Renal cortex interstitium (tissue), 15 donors: ENCODE measurements at places on chromosomes 1 and 21. TPM values are rescaled to one million over a fixed set of nuclear protein-coding genes. Genes with fewer than 3 reads are reported as not detected.

Gene LRRC8D
- polyA plus RNA-seq, result 34.8 TPM

- no peak for DNase-seq
Measured at GRCh38 chr1:225629483-225629882, 23.4 kb downstream of the ENAH start.

GRCh38 chr1:33365560-33365997 is 44.7 kb upstream of the A3GALT2 start:
- no peak for DNase-seq

- DNase-seq, result no peak
Measured at GRCh38 chr1:188958461-188959115, 1519.1 kb downstream of the BRINP3 start.

GRCh38 chr1:27778056-27778455 is 5.0 kb downstream of the STX12 start:
- no peak for DNase-seq

- DNase-seq, result no peak
Measured at GRCh38 chr1:216812966-216813365, 89.7 kb upstream of the ESRRG start.

DNA sequence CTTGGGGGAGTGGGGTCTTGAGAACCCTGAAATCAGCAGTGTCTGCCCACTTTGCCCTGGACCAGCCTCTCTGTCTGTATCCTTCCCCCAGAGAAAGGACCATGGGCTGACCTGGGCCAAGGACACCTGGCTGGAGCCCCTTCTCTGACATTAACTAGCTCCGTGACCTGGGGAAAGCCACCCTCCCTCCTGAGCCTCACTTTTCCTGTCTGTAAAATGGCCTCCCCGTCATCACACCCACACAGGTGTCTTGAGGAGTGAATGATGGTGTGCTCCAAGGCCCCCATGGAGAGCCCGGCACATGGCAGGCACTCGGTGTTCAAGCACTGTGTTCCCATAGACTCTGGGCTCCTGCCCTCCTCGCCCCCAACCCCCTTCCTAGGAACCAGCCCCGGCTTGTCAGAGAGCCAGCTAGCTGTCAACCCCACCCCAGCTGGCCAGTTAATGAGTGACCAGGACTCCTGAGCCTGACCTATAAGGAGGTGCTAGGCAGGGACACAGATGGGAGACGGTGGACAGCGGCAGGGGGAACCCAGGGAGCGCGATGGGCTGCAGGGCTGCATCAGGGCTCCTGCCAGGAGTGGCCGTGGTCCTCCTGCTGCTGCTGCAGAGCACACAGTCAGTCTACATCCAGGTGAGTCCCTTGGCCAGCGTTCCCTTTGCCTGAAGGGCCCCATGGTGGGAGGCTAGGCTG is at the start of gene GUCA2B:
Gene GUCA2B (plus strand): TSS at position 504 of the 694 bp plus-strand sequence. CDS start 41 bp downstream, at position 545.
- DNase-seq, result no peak
